ENCODE measurements at places on chromosomes 2 and 18.

DNA sequence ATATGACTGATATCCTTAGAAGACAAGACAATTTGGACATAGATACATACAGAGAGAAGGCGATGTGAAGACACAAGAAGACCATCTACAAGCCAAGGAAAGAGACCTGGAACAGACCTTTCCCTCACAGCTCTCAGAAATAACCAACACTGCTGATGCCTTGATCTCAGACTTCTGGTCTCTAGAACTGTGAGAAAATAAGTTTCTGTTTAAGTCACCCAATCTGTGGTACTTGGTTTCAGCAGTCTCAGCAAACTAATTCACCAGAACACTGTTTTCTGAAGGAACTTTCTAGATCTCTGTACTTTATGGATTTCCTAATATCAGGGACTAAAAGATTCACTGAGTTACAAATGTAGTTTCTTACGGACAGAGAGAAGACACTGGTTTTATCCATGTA is 58.8 kb downstream of the NAB1 start:
- no peak for DNase-seq

DNA sequence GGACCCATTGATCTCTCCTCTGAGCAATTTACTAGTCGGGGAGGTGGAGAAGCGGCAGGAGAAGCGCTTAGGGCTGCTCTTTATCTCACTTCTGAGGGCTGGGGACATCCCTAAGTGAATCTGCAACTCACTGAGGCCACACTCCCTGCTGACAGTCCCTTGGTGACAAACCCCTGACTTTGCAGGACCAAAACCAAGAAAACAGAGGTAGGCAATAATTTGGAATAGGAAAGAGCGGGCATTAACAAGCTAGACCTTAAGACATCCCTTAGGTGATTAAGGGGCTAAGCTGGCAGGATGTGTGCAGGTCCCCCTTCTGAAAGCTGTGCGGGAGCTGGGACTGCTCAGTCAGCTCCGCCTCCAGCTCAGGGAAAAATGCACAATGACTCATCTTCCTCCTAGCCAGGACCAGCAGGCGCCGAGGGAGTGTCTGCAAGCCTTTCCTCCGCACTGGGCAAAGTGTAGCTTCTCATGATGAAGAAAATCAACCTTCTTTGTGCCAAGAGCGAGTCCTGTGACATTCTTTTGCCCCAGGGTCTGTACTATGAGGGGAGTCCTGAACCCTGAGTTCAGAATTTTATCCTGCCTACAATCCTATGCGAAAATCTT is 63.3 kb downstream of the BOD1L2 start:
- peak; percentile 59 for DNase-seq

DNA sequence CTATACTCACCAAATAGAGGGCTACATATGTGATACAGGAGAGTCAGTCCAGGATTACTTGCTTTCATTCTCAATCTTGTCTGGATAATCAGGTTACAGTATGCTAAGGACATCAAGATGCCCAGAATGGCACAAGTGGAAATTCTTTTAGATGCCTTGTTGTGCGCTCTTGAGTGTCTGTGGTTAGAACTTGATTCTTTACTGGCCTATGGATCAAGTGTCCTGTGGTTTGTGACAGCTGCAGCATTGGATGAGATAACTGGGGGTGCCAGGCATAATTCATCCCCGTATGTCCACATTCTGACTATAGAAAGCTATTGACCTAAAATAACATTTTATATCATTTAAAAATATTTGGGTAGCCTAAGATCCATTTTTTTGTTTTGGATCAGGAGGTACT is 40.1 kb downstream of the CDC42EP3 start:
- no peak for DNase-seq

DNA sequence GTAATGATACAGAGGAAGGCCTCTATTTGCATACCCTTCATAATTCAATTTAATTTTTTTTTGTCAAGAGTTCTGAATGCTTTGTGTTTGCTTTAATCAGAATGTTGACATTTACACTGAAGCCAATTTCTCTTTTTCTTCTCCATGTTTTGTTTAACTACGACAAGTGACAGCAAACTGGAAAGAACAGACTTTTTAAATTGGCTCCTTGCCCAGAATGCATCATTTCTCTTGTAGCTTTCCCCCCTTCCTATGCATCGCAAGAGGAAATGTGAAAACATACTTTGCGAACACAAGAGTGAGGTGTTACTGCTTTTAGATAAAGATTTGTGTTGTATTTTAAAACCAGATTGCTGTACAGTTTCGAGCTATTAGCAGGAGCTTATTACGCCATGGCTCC is 955.2 kb upstream of the CELF4 start:
- no peak for DNase-seq

GRCh38 chr2:189440644-189440946 is 679 bp upstream of the WDR75 start:
- DNase-seq, result no peak

DNA sequence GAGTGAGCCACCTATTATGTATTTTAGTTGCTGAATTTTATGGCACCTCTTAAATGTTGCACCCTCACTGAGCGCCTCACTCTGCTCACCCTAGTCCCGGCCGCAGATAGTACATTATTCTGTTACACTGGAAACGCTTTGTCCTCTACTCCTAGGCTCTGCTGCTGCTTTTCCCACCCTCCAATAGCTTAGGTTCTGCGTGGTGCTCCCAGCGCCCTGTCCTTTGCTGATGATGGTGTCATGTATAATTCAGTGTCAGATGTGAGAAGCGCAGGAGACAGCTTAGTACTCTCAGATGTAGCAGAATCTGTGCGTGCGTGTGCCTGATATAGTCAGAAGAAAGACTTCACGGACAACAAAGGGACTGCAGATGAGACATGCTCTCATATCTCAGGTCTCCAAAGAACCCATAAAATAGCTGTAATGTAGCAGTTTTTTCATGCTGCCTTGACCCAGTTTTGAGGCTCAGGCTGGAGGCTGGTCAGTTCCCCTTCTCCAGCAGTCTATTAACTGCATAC is 1.4 kb upstream of the REEP1 start:
- DNase-seq, result no peak

GRCh38 chr2:174400853-174401252 is 5.3 kb downstream of the SCRN3 start:
- no peak for DNase-seq

DNA sequence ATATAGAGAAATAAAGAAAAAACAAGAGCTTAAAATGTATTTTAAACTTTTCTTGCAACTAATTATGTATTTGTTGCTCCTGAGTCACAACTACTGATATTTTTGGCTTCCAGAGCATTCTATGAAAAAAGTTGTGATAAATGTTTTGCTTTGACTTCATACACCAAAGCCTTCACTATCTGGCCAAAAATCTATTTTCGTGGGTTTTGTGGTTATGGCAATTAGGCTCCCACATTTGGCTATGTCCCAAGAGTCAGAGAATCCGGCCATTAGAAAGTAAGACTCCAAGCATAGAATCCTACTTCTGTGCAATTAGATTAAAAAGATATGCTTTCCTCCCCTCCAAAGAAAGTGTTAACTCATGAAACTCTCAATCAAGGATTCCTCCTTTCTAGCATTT is 1456.1 kb upstream of the ACVR2A start:
- DNase-seq, result no peak

DNA sequence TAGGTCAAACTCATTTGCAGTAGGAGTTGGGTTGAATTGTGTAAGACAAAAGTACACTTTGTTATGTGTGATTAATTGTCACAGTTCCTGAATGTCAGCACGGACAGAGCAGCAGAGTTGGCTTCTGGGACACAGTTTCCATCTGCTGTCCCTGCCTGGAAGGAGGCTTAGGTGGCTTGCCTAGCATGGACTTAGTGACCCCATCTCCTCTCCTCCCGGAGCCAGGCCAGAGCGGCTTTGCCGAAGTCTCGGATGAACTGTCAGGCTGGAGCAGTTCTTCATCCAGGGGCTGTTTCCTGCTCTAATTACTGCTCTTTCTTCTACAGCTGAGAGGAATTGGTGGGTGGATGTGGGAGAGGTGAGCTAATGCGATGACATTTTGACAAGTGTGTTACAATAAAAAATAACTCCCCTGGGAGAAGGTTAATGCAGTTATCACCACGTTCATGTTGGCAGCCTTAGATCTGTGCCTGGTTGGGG is 102.0 kb downstream of the SH3RF3 start:
- DNase-seq, result peak; percentile 78

GRCh38 chr2:19711470-19712372 is 190.1 kb downstream of the TTC32 start:
- peak; percentile 26 for DNase-seq

DNA sequence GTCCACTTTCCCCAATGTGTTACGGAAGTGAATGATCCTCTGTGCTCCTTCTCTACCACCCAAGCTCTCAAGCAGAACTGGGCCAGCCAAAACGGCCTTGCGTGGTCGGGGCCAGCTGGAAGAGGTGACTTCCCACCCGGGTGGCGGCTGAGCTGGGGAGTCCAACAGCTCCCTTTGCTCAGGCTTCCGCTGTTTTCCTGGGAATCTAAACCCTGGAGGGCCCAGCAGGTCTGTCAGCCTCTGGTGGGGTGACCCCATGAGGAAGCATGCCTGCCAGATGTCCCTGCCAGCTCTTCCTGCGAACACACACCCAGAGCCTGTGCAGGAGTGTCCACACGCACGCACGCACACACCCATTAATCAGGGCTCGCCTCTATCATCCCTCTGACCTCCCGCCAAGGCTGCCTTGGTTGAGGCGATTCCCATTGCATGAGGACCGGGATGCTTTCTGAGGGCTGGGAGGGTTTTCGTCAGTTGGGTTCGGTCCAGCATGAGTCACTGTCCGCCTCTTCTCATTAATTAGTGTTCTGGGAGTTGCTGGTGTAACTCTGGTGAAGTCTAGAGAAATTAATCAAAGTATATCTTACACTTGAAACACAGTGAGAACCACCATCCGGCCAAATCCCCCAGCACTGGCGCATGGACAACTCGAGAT is 90.6 kb downstream of the TWIST2 start:
- DNase-seq, result no peak

- DNase-seq, result no peak
These were observed 249.0 kb downstream of the TRIB2 start for GRCh38 chr2:12965540-12966269.

DNA sequence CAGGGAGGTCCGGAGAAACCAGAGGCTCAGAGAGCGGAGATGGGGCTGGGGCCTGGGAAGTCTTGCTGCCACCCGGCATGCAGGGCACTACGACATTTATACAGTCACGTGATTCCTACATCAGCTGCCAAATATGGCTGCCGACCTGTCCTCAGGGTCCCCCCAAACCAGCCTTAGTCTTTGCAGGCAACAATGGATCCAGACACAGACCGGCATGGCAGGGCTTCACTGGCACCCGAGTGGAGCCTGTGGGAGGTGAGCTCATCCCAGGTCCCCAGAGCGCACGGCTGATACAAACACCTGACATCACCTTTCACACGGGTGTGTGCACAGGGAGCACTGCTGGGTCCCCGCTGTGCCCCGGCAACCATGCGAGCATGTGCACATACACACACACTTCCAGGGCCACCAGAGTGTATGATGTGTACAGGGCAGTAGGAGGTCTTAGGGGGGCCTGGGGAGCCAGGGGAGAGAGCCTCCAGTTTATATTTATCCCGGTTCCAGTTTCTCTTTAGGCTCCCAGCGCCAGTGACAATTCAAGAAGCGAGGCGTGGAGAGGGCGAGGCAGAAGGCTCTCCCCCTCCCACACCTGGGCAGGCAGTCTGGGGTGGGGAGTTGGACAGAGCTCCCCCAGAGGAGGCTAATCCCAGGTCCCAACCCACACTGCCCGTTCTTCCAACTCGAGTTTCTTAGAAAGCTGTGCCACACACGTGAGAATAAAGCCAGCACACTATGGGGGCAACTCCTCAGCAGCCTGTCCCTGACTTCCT is 2.7 kb downstream of the SEMA4C start:
- no peak for DNase-seq

GRCh38 chr2:20997953-20998722 is 45.7 kb downstream of the APOB start:
- DNase-seq, result no peak

- DNase-seq, result no peak
These were observed 179.7 kb downstream of the GBX2 start for GRCh38 chr2:235988271-235989015.

DNA sequence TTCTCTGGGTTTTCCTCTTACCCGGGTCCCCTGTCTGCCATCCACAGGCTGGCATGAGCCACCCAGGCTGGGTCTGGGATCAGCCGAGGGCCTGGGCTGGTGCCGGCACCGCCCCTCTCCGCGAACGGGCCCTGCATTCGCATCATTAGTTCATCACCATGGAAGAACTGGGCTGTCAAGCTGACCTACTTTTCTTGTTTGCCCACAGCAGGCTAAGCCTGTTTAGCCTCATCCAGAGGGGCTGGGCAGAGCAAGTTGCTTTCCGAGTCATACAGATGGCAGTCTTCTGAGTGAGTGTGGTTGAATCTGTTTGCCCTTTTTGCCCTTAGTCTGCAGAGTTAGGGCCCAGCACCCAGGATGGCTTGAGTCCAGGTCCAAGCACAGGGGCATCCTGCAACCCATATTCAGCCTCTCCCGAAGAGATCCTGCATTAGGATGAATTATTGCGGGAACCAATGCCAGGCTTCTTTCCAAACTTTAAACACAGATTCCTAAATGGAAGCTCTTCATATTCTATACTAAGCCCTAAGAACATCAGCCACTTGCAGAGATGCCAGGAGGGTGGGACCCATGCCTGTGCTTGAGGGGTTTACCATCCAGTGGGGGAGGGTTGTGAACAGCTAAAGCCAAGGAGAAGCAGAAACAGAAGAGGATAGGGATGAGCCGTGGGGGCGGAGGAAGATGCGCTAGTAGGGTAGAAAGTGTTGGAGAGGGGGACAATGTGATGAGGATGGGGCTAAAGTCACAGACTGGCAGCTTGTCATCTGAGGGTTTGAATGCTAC is 68.0 kb downstream of the NPAS2 start:
- no peak for DNase-seq

DNA sequence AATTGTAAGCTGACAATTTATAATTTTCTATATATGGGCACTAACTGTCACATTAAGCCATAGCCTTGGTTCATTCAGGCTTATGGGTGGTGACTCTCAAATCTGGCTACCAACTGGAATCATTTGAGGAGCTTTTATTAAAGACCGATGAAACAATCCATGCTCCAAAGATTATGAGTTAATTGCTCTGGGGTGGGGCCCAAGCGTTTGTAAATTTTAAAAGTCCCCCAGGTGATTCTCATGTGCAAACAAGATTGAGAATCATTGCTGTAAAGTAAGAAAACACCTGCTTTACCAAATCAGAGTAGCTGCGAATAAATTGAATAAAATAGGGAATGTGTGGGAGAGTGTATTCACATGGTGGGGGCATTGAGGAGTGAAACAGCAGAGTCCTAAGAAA is 76.1 kb upstream of the RAB27B start:
- no peak for DNase-seq

DNA sequence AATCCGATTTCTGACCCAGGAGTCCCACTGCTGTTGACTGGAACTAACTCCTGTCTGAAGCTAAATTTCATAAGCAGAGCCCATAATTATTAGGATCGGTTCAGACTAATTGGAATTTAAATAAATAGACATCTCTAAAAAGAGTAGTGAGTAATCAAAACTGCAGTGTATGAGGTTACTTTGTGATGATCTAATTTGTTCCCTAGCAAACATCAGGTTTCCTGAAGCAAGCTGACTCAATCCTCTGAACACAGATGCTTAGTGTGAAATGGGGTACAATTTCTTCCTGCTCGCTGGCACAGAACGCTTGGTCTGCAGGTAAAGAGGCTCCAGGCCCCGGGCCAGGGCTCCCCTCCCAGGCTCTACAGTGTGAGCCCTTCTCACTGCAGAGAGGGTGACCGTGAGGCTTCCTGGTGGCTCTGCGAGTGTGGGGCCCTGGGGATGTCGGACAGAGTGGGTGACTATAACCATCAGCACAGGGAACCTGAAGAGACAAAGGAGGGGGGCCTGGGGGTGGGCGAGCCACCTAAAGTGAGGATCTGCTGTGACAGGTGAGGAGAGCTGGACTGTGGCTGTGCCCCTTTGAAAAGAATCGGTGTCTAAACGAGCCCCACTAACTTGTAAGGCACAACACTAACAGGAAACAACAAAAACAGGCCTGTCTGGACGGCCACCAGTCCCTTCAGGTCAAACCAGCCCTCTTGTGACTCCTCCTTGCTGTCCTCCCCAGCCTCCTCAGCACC is 20.2 kb downstream of the CHST10 start:
- no peak for DNase-seq

Data from putamen (tissue), 1 donor.